ENCODE measurements at places on chromosomes 4 and X.

DNA sequence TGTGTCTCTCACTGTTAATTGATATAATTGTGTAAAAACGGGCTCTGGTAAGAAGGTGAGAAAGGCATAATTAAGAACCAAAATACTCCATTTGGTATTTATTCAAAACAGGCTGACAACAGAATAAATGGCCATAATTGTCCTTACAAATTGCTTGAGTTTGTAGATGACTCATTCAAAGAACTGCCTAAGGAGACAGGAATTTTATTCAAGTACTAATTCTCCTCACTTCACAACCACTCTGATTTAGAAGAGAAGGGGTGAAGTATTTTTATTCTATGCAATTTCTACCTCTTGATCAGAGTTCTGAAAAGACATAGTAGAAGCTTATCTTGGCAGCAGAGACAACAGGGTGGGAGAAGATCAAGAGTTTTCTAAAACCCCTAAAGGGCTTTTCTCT, 43.1 kb downstream of the ATP11C start:
- DNase-seq, result peak; percentile 8

GRCh38 chrX:103780336-103781061, 3.9 kb downstream of the PLP1 start:
- DNase-seq, result no peak

- peak; percentile 55 for DNase-seq
Observed at GRCh38 chr4:89724716-89725115, 112.2 kb downstream of the SNCA start.

- peak; percentile 51 for DNase-seq
Observed at GRCh38 chrX:3717742-3718420, 4.4 kb upstream of the PRKX start.

DNA sequence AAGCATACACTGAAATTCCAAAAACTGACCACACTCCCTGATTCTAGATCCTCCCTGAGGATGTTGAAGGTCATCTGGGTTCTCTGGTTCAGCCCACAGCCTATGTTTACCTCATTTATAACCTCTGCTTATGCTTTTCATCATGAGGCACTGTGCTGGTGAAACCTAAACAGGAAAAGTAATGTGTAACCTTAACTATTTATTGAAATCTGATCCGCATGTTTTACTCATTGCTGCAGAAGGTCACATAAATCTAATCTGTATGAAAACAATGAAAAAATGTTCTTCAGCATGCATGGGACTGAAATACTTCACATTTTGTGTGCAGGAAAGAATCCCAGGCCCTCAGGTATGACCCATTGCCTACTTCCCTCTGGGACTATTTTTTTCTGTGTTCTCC, 30.3 kb downstream of the UCHL1 start:
- DNase-seq, result no peak

- DNase-seq, result no peak
Observed at GRCh38 chrX:19810802-19811201, 76.6 kb downstream of the SH3KBP1 start.

DNA sequence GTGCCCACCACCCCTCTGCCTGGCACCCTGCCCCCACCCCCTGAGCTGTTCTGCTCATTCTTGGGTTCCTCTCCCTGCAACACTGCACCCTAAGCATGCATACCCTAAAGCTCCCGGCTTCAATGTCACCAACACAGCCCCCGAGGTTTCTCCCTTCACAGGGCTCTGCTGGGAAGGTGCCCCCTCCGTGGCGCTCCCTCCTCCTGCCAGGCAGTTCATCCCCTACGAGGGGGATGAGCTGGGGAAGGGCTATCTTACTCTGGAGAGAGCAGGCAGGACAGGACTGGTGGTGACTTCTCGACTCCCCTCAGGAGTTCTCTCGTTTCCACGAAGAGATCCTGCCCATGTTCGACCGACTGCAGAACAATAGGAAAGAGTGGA, 6.5 kb downstream of the ATP5ME start:
- DNase-seq, result no peak

- DNase-seq, result no peak
Observed at GRCh38 chrX:13248867-13249486, 70.9 kb downstream of the ATXN3L start.

GRCh38 chrX:13535376-13536165, 33.8 kb upstream of the EGFL6 start:
- no peak for DNase-seq

DNA sequence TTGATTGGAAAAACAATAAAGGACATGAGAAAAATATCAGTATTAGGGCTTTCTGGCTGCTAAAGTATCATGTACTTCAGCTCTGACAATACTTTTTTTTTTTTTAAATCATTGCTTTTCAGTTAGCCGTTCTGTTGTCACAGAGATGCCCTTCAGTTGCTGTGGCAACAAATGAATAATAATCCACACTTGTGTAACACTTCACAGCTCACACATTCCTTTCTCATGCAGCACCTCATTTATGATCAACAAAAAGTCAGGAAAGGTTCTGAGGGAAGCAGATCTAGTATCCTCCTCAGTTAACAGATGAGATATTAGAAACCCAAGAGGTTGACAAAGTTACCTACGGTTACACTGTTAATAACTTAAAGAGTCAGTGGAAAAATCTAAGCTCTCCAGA, 444.2 kb upstream of the SLIT2 start:
- peak; percentile 18 for DNase-seq

GRCh38 chrX:72460715-72461114, 111.9 kb downstream of the HDAC8 start:
- no peak for DNase-seq

DNA sequence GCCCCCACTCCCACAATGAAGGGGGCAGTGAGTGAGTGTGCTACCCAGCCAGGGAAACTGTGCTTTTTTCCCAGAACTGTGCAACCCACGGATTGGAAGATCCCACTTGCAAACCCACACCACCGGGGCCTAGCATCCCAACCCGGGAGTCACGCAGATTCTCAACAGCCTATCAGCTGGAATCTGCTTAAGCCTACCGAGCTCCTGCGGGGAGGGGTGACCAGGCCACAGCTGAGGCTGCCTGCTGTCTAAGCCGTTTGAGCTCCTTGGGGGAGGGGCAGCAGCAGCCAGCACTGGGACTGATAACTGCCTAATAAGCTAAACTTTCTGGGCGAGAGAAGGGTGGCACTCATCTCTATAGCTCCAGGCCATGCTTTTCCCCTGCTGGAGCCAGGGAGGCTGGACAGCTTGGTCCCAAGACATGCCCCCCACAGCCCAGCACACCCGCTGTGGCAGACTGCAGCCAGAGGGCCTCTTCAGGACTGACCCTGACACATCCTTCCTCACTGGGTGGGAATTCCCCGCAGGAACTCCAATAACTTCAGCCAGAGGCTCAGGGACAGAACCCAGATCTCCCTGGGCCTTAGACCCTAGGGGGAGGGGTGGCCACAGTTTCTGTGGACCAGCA, 161.3 kb upstream of the MAGEB18 start:
- DNase-seq, result no peak

DNA sequence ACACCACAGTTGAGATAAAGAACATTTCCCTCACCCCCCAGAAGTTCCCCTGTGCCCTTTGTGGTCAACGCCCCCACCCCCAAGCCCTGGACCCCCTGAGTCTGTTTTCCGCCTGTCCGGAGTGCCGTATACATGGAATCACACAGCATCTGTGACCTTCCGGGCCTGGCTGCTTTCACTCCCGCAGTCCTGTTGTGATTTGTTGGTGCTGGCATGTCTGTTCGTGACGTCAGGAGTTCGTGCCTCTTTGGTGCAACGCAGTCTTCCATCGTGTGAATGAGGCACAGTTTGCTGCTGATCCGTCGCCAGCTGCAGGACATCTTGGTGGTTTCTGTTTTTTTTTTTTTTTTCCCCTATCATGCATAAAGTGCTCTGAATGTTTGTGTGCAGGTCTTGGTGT, 62.1 kb downstream of the PSAPL1 start:
- DNase-seq, result no peak

DNA sequence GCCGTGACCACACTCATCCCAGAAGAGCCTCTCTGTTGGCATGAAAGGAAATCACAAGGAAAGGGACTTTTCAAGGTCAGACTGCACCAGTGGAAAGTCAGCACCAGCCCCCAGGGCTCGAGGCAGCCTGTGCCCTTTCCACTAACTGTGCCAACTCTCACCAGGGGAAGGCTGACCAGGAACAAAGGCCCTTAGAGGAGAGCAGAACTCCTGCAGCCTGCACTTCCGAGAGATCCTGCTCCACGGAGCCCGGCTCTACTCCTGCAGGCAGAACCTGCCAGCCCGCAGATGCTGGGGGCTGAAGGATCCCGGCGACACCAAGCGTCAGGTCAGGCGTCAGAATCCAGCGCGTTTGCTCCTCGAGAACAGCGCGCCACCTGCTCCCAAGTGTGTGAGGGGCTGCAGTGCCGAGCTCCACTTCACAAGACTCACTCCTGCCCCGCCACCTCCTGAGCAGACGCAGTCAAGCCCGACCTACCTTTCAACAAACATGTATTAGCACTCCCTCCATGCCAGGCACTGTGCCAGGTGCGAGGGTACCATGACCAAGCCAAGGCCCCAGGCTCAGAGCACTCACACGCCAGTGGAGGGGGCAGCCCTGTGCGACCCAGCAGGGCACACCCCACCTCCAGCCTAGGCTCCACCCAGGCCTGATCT, 13.6 kb upstream of the HELT start:
- DNase-seq, result no peak

DNA sequence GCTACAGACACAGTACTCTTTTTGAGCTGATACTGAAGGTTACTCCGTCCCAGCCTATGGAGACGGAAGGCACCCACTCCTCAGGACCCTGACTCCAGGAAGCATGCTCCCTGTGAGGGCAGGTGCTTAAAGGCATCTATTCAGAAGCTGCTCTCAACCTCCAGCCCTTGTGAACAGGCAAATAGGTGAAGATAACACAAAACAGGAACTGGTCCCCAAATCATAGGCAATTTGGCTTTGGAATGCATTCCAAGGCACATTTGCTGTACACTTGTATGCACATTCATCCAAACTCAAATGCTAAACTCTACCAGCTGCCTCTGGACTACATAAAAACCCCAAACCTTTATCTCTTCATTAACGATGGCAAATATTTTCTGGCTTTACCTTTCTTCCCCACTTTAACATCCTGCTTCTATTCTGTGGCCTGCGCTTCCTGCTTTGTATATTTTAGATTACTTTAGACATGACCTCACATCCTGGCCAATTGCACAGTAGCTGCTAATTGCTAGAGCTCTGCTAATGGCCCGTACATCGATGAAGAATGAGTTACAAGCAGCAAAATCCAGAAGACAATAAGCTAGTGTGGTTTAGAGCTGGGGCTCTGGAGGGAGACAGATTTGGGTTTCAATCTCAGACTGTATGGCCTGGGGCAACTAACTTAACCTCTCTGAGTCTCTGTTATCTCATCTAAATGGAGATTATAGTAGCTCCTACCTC, 3.2 kb downstream of the SEL1L3 start:
- DNase-seq, result no peak

- no peak for DNase-seq
Observed at GRCh38 chr4:143348233-143349077, 11.8 kb downstream of the GAB1 start.
